ENCODE measurements at places on chromosomes 7 and 10. TPM values are rescaled to one million over a fixed set of nuclear protein-coding genes. Genes with fewer than 3 reads are reported as not detected.

GRCh38 chr10:99372546-99373271 lies 43.6 kb downstream of the CNNM1 start:
- DNase-seq: no peak

GRCh38 chr10:128417826-128418225 lies 291.6 kb upstream of the MKI67 start:
- no peak for DNase-seq

- DNase-seq: no peak
Measured at GRCh38 chr10:100735337-100736143, 9.8 kb upstream of the PAX2 start.

MASTL gene
- total RNA-seq: 40.1 TPM

DNA sequence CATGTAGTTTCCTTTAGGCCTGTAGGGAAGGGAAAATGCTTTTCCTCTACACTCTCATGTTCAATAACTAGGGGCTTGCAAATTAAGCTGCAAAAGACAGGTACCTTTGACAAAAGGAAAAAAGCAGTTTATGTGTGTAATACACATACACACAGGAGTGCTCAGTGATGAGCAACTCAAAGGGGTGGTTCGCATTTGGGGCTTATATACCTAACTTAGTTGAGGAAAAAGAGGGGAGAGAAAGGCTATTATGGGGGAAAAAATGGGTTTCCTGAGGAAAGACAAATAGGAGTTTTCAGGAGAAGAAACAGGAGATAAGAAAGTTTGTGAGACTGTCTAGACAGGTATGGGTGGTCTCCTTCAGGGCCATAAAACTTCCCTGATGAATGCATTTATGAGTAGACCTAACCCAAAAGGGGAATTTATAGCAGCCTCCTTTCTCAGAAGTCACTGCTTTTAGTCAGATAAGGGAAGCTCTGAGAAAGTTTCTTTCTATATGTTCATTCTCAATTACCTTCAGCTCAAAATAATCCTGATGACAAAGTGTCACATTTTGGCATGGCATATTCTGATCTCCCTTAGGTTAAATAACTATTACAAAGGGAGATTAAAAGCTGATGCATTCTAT lies 55.2 kb upstream of the EZH2 start:
- no peak for DNase-seq

GSTO2 gene
- 1.8 TPM for total RNA-seq

GRCh38 chr7:29274146-29275017 lies 79.8 kb downstream of the CHN2 start:
- no peak for DNase-seq

GRCh38 chr7:97280950-97281349 lies 163.5 kb downstream of the SDHAF3 start:
- no peak for DNase-seq

LRRTM3 gene
- total RNA-seq: not detected

DNA sequence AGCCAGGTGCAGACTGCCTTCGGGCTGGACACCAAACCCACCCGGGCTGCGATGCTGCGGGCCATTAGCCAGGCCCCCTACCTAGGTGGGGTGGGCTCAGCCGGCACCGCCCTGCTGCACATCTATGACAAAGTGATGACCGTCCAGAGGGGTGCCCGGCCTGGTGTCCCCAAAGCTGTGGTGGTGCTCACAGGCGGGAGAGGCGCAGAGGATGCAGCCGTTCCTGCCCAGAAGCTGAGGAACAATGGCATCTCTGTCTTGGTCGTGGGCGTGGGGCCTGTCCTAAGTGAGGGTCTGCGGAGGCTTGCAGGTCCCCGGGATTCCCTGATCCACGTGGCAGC lies 50.0 kb downstream of the VWA2 start:
- DNase-seq: no peak

ZNF488 gene
- total RNA-seq: 0.08 TPM

TAS2R16 gene
- not detected for total RNA-seq

- no peak for DNase-seq
Measured at GRCh38 chr7:105974471-105974870, 11.4 kb downstream of the CDHR3 start.

DNA sequence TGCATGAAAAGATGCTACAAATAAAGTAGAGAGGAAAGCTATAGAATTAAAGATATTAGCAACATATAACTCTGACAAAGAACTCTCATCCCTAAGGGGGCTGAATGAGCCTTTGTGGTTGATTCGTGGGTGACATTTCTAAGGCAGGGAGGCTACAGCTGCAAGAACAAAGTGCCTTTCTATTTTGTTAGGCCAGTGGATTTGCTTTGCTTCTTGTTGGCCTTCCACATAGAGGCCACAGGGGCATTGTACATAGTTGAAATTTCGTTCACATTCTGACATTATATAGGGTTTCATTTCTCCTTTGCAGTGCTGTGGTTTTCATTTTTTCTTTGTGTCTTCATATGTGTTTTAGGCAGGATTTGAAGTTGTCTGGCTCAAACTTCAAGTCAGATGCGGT lies 819.2 kb upstream of the C7orf33 start:
- DNase-seq: no peak

CLDN4 gene
- total RNA-seq: 0.10 TPM

- no peak for DNase-seq
Measured at GRCh38 chr10:44468525-44468924, 83.6 kb upstream of the CXCL12 start.

SLC13A1 gene
- total RNA-seq: not detected

DNA sequence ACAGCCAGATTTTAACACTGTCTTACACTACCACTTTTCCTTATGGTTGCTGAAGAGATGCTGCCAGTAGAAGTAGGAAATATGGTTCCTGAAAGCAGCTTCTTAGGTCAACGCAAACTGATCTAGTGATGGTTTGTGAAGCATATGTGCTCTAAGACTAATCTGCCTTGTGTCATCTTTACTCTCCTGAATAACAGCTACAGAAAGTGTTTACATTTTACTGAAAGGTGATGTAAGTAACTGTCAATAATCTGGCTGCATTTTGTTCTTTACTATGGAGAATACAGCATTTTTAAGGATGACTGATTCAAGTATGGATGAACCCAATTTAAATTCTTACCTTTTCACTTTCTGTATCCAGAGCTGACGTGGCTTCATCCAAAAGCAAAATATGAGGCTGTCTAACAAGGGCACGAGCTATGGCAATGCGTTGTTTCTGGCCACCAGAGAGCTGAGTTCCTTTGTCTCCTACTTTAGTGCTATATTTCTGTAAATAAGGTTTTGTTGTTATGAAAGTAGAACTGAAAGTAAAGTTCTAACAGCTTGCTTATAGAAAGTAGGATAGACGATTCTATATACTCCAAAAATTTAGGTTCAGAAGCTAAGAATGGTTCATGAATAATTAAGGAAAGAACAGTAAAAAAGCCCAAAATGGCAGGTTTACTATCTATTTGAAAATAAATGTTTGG lies 30.2 kb upstream of the ABCB4 start:
- DNase-seq: no peak

GRCh38 chr7:156104501-156105336 lies 292.5 kb upstream of the SHH start:
- DNase-seq: no peak

- no peak for DNase-seq
Measured at GRCh38 chr7:6409091-6409490, 38.7 kb downstream of the DAGLB start.

GRCh38 chr7:20329389-20330238 lies 1.1 kb upstream of the ITGB8 start:
- no peak for DNase-seq

DNA sequence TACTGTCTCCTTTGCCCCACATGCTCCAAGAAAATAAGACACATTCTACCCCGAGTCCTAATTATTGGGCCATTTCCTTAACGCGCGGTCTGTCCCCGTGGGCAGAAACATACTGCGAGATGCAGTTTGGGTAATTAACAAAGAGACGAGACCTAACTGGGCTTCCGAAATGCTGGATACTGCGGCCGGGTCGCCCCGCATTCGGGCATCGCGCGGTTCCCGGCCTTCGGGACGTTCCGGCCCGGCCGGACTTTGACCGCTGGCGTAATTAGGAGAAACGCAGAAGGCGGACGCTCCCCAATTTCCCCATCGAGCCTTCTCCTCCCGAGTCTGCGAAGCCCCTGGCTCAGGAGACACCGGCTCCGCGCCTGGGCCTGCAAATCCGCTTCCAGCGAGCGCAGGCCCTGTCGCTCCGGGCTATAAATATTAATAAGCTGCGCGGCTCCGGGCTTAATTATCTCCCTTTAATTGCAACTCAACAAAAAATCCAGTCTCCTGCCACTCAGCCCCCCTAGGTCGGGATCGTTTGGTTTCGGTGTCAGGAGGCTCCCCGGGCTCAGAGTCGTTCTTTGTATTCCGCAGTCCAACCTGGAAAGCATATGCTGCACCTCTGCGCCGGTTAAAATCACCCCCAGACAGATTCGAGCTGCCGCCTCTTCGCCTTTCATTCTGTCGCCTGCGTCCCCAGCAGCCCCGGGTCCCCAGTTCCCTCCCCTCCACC lies 131.5 kb downstream of the SPAG6 start:
- DNase-seq: no peak

GRCh38 chr7:128265906-128266300 lies 24.8 kb downstream of the LEP start:
- DNase-seq: no peak

UNCX gene
- not detected for total RNA-seq

DNA sequence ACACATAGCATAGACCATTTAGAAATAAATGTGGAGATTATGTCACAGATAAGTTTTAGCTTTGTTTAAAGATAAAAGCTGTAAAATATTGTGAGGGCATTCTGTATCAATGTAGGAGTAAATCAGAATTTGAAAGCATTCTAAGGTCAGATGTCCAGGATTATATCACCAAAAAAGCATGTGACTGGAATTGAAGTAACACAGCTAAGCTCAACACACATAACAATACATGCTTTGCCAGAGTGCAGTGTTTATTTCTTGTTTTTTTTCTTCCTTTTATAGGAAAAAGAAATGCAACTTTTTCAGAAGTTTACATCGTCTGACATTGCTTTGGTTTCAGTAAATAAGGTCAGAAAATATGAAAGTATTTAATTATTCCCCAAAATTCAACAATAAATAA lies 183.4 kb downstream of the HTR7 start:
- no peak for DNase-seq

DNA sequence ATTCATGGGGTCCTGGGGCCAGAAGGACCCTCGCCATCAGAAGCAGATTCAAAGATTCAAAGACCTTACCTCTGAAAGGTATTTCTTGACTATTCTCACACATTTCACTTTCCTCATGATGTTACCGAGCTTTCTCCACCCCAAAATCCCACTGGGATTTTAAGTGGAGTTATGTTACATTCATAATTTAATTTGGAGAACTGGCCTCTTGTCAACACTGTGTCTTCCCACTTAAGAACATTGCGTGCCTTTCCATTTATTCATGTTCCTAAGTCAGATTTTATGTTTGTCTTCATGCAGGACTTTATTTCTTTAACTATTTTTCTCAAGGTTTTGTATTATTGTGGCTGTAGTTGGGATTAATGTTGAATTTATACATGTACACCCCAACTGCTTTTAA lies 123.5 kb upstream of the BMPER start:
- DNase-seq: no peak

GRCh38 chr7:136523571-136523970 lies 344.9 kb upstream of the CHRM2 start:
- no peak for DNase-seq

DNAJB12 gene
- 26.7 TPM for total RNA-seq

FBXL15 gene
- total RNA-seq: 14.3 TPM

- DNase-seq: no peak
Measured at GRCh38 chr10:116260599-116260998, 12.4 kb downstream of the GFRA1 start.

- peak; percentile 38 for DNase-seq
Measured at GRCh38 chr7:20330239-20330927, at the start of gene ITGB8. Gene ITGB8 (plus strand): TSS chr7:20330900. CDS start chr7:20331807, 907 bp downstream.

- DNase-seq: no peak
Measured at GRCh38 chr10:129631006-129631405, 164.0 kb downstream of the MGMT start.

GRCh38 chr7:30646154-30646553 lies 36.1 kb downstream of the CRHR2 start:
- DNase-seq: no peak

Data from activated CD4-positive, alpha-beta memory T cell treated with anti-CD3 and anti-CD28 coated beads, Interleukin-2, amount 10 ng/mL, durations not matched to agents 7 days and 5 days (primary cell).